Activated CD8-positive, alpha-beta memory T cell treated with anti-CD3 and anti-CD28 coated beads, Interleukin-2, amount 10 ng/mL, durations not matched to agents 7 days and 5 days (primary cell): ENCODE measurements at places on chromosomes 12 and 14.

GRCh38 chr14:66104486-66104885 is 381.7 kb upstream of the CCDC196 start:
- no peak for DNase-seq

DNA sequence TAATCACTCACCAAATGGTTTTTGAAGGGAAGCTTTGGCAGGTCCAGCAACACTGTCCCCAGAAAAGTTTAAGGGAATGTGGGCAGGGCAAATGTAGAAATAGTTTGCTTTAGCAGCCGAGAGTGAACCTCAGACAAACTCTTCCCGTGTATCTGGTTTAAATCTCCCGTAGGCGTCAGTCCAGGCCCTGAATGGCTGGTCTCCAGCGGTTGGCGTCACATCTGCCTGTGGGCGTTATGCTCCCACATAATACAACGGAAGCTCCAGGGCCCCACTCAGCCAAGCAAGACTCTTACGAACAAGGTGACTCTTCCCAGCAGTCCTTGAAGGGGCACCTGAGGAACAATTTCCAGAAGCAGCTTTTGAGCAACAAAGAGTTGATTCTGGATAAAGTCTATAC is 942 bp downstream of the ZC2HC1C start:
- no peak for DNase-seq

GRCh38 chr14:59511916-59512575 is 27.7 kb downstream of the JKAMP start:
- no peak for DNase-seq

- DNase-seq = no peak
These were observed 143.8 kb downstream of the BCL11B start for GRCh38 chr14:99128185-99128584.

DNA sequence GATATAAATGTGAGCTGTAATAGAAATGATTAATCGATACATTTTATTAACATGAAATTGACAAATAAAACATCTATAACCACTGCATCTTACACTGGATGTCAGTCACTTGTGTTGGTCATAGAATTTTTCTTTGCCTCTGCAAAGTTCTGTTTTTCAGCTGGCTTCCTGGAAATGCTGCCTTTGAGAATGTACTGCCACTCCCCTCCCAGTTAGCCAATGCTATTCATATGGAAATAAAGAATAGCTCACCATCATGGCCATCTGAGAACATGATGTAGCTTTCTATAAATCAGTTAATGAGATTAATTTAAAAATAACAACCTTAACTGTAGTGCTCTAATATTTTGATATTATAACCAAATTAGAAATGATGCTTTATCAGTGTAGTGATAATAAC is 41.1 kb downstream of the SLCO1B1 start:
- no peak for DNase-seq

- DNase-seq = no peak
These were observed 2.0 kb downstream of the ERP27 start for GRCh38 chr12:14936224-14936861.

GRCh38 chr12:121793440-121793837 is at the start of gene RHOF:
Gene RHOF, minus strand, starts transcription at chr12:121793688. Its CDS starts 55 bp downstream, at chr12:121793633.
- no peak for DNase-seq

- no peak for DNase-seq
These were observed 81.2 kb downstream of the SPPL3 start for GRCh38 chr12:120822832-120823503.

DNA sequence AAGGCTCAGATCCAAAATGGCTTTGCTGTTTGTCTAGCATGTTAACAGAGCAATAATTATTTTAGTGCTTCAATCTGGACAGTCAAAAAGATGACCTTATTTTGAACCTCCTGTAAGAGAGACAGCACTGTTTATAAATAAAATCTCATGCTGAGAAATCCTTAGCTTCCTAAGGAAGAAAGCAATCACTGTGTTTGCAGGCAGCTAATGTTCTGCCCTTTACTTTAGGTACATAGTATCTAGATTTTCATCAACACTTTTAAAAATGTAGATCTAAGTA is 105.3 kb downstream of the PRKD1 start:
- DNase-seq = no peak
